ENCODE measurements at places on chromosomes 11 and 22. TPM values are rescaled to one million over a fixed set of nuclear protein-coding genes. Genes with fewer than 3 reads are reported as not detected.

- DNase-seq, result no peak
Measured at GRCh38 chr22:48941903-48942575, 885.6 kb downstream of the BRD1 start.

GRCh38 chr11:119626197-119626841 lies 102.7 kb downstream of the NECTIN1 start:
- DNase-seq, result no peak

The TRIM51 gene
- total RNA-seq, result not detected

- no peak for DNase-seq
Measured at GRCh38 chr11:17642370-17642769, 77.0 kb upstream of the MYOD1 start.

The RCOR2 gene
- total RNA-seq, result 4.4 TPM

- no peak for DNase-seq
Measured at GRCh38 chr22:48185071-48186055, 1422.9 kb downstream of the TBC1D22A start.

- no peak for DNase-seq
Measured at GRCh38 chr22:25602916-25603315, 38.4 kb downstream of the GRK3 start.

- DNase-seq, result no peak
Measured at GRCh38 chr11:10601837-10602236, 33.4 kb upstream of the LYVE1 start.

The ART5 gene
- 6.3 TPM for total RNA-seq

DNA sequence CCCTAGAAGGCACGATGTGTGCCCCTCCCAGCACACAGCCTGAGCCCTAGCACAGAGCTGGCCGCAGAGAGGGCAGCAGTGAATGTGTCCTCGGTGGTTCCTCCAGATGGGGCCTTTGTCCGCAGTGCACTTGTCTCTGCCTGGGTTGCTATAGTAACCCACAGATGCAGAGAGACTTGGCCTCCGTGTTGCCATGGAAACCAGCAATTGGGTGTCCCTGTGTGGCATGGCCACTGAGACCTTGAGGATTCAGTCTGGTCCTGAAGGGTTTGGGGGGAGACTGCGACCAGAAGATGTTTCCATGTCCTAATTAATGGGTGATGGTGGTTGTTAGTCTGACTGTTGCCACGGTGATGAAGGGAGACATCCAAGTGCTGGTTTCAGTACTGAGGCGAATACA lies 42.6 kb upstream of the TUB start:
- DNase-seq, result no peak

DNA sequence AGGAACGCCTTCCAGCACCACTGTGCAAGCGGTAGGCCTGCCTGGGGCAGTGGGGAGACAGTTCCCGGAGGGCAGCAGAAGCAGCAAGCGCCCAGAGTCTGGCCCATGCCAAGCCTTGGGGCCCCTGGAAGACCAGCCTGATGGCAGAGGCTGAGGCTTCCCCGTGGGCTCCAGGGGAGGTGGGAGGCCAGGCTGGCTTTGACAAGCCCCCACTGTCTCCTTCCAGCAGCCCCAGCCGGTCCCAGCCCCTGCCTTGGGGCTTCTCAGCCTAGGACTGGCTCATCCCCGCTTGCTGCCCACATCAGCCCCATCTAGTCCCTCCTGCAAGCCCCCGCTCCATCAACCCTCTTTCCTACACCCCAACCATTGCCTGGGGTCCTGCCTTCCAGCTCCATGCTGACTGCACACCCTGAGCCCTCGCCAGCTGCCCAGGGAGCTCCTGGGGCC lies 46.7 kb downstream of the IGF2 start:
- no peak for DNase-seq

The TRIM3 gene
- total RNA-seq, result 26.2 TPM

DNA sequence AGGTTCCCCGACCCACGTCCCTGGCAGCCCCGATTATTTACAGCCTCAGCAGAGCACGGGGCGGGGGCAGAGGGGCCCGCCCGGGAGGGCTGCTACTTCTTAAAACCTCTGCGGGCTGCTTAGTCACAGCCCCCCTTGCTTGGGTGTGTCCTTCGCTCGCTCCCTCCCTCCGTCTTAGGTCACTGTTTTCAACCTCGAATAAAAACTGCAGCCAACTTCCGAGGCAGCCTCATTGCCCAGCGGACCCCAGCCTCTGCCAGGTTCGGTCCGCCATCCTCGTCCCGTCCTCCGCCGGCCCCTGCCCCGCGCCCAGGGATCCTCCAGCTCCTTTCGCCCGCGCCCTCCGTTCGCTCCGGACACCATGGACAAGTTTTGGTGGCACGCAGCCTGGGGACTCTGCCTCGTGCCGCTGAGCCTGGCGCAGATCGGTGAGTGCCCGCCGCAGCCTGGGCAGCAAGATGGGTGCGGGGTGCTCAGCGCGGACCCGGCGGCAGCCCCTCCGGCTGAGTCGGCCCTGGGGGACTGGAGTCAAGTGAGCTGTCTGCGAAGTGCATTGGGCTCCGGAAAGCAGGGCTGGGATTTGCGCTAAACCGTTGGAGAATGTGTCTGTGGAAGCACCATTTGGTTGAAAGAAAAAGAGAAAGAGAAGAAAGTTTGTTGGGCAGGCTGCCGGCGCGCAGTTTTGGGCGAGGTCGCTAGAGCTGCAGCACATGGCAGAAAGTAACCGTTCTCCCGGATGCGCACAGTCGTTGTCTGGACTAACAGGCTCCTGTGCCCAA lies at the start of gene CD44:
TSS of gene CD44 (plus strand) at position 229 of the 779 bp plus-strand sequence. CDS start at position 362, 133 bp downstream.
- DNase-seq, result peak; percentile 51

DNA sequence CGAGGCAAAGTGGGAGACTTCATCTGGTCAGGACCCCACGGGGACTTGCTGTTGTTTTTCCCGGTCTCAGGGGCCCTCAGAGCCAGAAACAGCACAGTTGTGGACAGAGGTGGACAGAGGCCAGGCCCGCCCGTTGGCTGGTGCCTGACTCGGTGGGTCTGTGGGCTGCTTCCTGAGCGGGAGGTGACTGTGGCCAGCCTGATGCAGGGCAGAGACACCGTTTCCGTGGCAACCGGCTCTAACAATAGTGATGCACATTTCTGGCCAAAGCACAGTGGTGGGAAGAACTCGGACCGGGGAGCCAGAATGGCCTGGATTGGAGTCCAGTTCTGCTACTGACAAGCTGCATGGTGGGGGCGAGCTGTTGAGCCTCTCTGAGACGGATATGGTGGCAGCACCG lies 58.7 kb upstream of the ATXN10 start:
- DNase-seq, result no peak

The SCN3B gene
- total RNA-seq, result 1.6 TPM

DNA sequence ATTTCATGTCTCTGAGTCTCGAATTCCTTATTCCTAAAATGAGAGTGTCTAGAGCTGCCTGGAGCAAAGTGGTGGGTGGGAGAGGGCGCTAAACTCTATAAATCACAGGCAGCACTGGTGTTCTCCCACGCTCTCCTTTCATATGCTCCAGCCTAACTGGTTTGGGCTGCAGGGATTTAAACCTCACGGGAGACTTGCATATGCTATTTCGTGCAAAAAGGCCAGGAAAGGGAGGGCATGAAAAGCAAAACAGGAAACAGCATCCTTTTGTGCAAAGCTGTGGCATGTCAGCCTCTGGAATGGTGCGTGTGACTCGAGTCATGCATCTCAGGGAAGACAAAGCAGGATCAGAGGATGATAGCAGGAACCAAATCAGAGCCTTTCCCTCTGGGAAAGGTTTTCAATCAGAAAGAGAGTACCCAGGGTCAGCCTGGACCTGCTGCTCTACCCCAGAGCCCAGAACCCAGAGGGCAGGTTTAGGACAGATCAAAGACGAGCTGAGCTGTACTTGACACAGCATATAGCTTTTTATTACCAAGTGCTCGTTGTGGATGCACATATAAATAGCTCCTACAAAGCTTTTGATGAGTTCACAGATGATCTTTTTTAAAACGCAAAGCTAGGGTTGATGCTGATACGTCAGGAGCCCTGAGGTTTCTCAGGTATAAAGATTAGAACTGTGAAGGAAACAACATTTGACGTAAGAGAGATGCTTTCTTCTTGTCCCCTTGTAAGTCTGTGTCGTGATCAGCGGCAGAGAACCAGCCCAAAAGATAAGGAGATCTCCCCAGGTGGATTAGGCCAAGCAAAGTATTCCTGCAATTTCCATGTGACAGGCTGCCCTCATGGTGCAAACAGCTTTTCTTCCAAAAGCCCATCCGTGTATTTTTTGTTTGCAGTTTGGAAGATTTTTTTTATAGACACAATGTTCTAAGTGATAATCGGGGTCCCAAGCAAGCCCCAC lies 46.2 kb upstream of the YWHAH start:
- no peak for DNase-seq

DNA sequence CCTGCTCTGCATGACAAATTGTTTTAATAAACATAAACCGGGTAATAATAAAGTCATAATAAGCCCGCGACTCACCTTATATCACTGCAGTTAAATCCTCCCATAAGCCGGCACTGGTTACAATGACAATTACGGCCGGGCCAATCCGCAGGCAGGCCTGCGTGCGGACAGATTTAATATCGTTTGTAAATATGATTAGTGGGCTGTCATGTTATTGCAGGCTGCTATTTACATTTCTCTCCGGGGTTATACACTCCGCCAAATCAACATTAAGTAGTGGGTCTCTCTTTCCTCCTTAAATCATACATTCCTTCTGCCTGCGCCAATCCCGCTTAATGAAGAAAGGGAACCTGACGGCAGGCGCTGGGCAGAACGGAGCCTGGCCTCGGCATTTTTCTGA lies 51.8 kb upstream of the LMO1 start:
- DNase-seq, result no peak

GRCh38 chr11:93591247-93591898 lies 48.2 kb upstream of the SMCO4 start:
- DNase-seq, result no peak

The TESMIN gene
- 1.5 TPM for total RNA-seq

- DNase-seq, result no peak
Measured at GRCh38 chr11:111461460-111462235, 50.5 kb downstream of the BTG4 start.

The LRRC55 gene
- not detected for total RNA-seq

The OR51D1 gene
- total RNA-seq, result not detected

The IL18 gene
- 10.3 TPM for total RNA-seq

DNA sequence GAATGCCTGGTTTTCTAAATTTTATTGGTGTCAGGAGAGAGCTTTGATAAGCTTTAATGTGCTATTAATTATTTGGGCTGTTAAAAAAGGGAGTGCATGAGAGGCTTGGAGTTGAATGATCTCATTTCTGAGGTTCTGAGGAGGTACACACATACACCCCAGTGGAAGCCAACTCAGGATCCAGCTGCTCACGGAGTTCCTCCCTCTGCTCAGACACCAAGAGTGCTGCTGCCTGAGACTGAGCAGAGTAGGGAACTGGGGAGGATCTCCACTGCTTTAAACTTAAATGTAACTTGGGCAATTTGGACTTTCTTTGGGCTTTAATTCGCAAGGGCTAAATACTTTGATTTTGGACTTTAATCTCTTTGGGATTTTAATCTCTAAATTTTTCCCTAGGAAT lies 414.4 kb upstream of the CADM1 start:
- no peak for DNase-seq

- DNase-seq, result no peak
Measured at GRCh38 chr11:96008161-96008720, 84.3 kb upstream of the MTMR2 start.

GRCh38 chr11:117099696-117100095 lies 1.5 kb upstream of the SIK3 start:
- DNase-seq, result no peak

The CCDC116 gene
- 0.30 TPM for total RNA-seq

- DNase-seq, result peak; percentile 46
Measured at GRCh38 chr22:39349967-39350726, at the start of gene SYNGR1. Gene SYNGR1 (plus strand): TSS chr22:39349991. CDS start chr22:39350011, 20 bp downstream.

The PNPLA5 gene
- total RNA-seq, result 0.57 TPM

The GAL3ST1 gene
- total RNA-seq, result 13.0 TPM

The BIRC3 gene
- total RNA-seq, result 11.6 TPM

GRCh38 chr11:33291004-33291777 lies 34.0 kb downstream of the HIPK3 start:
- DNase-seq, result peak; percentile 11

DNA sequence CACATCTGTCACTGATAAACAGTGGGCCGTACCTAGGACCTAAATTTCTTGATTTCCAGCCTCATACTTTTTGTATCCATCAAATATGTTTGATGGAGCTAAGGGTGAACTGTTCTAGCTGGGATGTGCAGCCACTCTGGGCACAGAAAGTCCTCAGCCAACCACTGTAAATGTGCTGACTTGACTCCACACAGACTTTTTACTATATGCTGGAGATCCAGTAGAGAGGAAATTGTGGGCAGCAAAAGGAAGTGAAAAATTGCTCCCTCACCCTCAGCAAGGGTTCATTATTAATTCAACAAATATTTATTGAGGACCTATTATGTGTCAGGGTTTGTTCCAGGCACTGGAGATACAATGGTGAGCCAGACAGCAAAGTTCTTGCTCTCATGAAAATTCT lies 54.2 kb upstream of the AMPD3 start:
- DNase-seq, result no peak

DNA sequence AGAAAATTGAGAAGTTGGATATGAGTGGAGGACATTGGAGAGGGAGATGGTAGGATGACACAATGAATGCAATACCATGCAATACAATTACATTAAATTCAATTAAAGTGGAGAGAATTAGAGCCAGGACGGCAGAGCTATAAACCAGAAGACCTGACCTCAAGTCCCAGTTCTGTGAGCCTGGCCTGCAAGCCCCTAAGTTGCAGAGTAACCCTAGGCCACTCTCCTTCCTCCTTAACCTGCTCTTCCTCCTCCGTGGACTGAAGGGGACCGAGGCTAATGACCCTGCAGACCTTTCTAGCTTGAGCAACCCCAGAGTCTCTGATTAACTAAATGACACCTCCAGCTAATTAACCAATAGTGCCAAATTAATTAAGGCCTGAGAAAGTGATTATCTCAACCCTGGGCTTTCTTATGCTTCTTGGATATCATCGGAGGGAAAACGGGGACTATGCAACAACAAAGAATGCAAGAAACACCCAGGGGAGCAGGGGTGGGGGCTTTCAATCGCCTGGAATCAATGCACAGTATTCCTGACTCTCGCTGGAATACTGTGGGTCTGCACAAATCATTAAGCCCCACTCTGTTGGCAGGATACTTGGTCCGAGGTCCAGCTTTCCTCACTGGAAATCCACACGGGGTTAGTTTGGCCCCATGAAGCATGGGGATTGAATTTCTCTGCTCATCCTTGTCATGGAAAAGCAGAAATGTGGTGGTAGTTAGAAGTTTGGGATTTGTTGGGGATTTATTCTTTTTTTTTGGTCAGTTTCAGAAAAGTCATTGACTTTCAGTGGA lies 548.3 kb downstream of the MN1 start:
- no peak for DNase-seq

DNA sequence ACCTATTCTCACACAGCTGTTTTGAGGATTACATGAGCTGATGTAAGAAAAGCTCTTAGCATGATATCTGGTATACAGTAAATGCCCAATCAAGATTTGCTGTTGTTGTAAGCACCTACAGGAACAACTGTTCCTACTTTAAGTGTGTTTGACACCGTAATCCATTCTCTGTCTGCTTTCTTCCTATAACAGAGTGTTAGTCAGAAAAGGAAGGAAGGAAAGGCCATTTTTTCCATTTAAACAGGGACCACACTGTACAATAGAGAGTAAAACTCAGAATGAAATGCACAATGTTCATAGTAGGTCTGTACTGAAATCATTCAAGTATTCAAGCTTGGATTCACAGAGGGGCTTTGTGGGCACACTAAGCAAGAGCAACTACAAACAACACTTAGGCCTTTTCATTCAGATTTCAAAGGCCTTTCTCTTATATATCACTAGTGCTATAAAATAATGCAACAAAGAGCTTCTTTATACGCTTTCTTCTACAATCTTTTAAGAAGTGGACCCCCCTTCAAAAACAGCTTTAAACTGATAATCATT lies 21.5 kb downstream of the MTCH2 start:
- no peak for DNase-seq

All from hepatocyte (in vitro differentiated cells).